Effector CD4-positive, alpha-beta T cell (primary cell): ENCODE measurements at places on chromosomes 1 and 21.

GRCh38 chr1:85957760-85958159 lies 198.8 kb downstream of the COL24A1 start:
- DNase-seq: no peak

GRCh38 chr1:31373897-31374486 lies 1.1 kb upstream of the FABP3 start:
- DNase-seq: no peak

DNA sequence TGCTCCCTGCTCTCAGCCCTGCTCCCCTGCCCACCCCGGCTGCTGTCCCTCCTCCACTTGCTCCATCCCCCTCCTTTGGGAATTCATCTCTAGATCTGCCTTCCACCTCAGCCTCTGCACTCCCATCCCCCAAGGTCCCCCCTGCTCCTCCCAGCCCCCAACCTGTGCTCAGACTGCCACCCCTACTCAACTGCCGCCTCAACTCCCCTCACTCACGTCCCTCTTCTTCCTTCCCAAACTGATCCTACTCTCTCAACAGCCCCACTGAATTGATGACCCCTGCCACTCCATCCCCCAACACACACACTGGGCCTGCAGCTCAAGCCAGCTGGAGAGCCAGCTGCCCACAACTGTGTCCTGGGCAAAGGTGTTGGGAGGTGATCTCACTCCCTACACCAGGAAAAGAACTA lies 15.8 kb upstream of the ETV3L start:
- DNase-seq: no peak

DNA sequence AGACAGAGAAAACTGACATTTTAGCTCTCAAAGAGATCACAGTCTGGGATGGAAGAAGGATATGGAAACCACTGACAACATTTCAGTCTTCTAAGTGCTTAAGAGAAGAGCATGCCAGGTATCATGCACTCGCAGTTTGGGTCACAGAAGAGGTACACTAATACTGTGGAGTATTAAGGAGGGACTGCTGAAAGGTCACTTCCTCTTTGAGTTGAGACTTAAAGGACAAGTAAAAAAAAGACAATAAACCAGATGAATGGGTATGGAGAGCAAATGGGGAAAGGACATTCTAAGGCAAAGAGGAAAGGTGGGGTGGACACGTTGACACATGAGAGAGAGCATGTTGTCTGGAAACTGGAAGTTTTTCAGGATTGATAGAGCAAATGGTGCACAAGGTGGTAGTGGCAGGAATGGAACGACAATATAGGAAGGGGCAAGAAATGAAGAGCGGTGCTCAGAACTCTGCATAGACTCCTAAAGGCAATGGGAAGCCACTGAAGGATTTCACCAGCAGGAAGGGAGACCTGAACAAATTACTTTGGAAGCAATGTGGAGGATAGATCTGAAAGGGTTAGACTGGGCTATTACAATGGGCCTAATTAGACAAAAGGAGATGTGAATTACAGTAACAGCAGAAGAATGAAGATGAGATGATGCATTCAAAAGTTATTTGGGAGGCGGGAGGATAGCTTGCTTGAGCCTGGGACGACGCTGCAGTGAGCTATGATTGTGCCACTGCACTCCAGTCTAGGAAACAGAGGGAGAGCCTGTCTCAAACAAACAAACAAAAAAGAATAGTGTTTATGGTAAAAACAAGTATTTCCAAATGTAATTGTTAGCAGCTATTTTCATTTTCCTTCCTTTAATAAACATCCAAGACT lies 11.1 kb downstream of the DIPK1A start:
- DNase-seq: no peak

DNA sequence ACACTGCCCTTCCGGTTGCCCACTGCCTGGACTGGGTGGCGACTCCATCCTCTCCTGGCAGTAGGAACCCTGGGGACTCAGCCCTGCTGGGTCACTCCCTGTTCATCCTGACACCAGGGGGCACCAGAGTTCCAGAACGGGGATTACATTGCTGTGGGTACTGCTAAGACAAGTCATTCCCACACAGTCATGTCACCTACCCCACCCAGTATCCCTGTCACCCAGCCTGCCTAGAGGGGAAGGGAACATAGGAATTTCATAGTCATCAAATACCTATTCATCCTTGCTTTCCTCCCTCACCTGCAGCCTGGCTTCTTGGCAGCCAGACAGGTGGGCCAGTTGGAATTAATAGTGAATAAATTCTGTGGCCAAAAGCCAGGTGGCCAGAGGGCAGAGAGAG lies 9.8 kb upstream of the SFN start:
- DNase-seq: peak; percentile 76

- DNase-seq: no peak
Observed at GRCh38 chr21:43290421-43291346, 121.9 kb downstream of the CRYAA start.

- no peak for DNase-seq
Observed at GRCh38 chr21:23541571-23541970, 2065.7 kb downstream of the MRPL39 start.

DNA sequence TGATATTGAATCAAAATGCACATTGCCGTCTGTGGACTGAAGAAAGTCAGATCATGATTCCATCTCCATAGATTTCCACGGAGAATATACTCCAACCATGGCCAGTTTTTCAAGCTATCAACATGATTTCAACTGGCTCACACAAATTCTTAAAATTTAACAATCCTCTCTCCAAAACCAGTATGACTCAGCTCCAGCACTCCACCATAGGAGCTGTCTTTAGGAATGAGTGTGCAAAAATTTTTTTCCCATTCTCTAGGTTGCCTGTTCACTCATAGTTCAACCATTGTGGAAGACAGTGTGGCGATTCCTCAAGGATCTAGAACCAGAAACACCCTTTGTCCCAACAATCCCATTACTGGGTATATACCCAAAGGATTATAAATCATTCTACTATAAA lies 40.8 kb downstream of the RGL1 start:
- no peak for DNase-seq
